T1000 (cell line): ENCODE measurements at places on chromosomes 3 and 15.

DNA sequence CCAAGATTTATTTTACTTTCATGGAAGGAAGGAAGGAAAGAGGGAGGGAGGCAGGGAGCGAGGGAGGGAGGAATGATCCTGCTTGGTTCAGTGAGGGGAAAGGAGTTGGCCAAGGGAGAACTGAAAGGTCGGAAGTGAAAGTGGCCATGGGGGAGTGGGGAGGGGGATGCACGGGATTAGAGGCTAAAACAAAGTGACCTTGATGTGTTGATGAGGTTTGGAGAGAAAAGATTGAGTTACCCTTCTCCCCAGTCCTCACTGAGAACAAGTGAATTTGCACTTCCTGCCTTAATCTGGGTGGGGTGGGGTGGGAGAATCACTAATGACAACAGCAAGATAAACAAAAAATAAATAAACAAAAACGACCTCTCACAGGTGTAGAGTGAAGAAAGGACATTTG, 212.0 kb upstream of the TLE3 start:
- DNase-seq, result no peak

DNA sequence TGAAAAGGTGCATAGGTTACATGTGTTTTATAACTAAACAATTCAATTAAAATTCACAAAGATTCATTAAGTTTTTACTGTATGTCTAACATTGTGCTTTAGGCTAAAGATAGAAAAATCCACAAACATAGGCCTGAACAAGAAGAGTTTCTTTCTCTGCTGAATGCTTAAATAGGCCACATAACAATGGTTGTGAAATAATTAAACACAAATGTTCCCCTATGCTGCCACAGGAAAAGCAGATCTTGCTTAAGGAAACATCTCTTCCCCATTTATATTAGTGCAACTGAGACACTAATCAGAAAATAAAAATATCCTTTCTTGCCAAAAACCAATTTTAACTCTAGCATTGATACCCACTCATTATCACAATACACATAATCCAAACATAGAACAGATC, 725.4 kb upstream of the DPPA4 start:
- DNase-seq, result no peak

- no peak for DNase-seq
Measured at GRCh38 chr15:84143753-84144314, 91.7 kb upstream of the GOLGA6L4 start.

GRCh38 chr3:104005815-104006214, 1360.9 kb upstream of the ALCAM start:
- DNase-seq, result no peak

DNA sequence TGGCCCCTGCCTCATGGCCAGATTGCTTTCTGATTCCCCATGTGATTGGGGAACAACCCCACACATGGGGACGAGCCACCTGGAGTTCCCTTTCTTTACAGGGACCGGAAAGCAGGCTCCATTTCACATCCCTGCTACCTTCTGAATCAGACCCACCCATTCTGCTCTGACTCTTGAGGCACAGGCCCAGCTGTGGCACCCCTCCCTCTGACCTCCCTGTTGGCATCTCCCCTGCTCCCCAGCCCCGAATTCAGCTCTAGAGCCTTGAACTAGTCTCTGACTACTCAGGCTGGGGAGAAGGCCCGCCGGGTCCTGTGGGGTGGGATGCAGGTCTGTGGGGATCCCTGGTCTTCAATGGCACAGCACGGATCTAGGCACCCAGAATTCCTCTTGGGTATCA, 12.1 kb downstream of the FAM3D start:
- no peak for DNase-seq

GRCh38 chr3:98482717-98483482, 14.6 kb upstream of the OR5K2 start:
- no peak for DNase-seq

GRCh38 chr3:131551761-131552160, 49.0 kb upstream of the MRPL3 start:
- no peak for DNase-seq

DNA sequence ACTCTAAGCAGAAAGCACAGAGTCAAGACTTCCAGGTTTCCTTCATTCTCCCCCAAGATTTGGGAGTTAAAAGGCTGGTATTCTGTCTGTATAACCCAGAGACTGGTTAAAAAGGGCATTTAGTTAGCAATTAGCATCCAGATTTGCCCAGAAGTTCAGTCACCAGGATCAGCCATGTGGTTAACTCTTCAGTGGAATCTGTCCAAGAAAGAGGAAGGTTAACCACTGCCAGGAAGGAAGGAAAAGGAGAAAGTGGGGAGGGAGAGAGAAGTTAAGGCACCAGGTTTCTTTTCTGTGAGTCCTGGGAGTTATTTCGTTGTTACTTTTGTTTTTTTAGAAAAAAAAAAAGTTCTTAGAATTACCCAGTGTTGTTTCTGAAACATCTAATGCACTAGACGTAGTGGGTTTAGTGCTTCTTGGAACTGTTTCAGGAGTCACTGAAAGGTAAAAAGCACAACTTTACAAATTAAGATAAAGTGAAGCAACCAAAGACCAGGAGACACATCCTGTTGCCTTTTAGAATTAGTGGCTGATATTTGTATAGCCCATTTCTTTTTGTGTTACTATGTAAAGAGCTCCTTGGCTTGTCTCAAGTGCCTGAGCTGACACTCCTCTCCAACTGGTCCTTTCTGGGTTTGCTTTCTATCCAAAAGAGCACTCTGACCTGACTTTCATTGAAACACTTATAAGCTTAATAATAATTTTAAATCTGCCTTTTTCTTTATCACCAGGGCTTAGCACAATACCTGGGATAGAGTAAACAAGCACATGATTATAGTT, 128.6 kb downstream of the ABI3BP start:
- DNase-seq, result no peak

- DNase-seq, result no peak
Measured at GRCh38 chr15:37524601-37525000, 409.8 kb upstream of the TMCO5A start.
